ENCODE measurements at places on chromosomes 16 and 17.
A peak's percentile ranks its signal among the peaks of the same experiment; 100 is the strongest.

DNA sequence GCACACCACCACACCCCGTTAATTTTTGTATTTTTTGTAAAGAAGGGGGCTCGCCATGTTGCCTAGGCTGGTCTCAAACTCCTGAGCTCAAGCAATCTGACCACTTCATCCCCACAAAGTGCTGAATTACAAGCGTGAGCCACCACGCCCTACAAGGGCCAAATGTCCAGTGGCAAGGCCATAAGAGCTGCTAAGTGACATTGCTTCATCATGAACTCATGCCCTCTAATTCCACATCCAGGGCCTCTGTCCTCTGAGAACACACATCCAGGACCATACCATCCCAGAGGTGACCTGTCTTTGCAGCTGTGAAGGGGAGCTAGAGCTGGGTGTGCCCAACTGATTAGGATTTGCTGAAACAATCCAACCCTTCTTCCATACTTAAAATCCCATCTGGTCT is 25.6 kb upstream of the MEIOC start:
- DNase-seq: no peak

GRCh38 chr16:13018026-13018425 is 116.6 kb downstream of the SHISA9 start:
- DNase-seq: no peak

DNA sequence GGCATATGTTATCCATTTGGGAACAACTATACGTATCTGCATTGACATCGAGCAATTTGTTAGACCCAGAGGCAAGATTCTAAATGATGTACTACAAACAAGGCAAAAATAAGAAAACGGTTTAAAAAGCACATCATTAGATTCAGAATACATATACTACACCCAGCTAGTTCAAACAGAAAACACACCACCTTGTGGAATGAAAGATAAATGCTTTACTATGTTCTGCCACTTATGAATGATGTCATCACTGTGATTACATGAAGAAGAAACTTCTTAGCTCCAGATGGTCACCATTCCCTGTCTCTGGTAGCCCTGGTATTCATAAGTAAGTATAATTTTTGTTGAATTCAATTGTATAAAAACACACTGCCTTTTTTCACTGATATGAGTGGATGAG is 7.8 kb downstream of the NACA2 start:
- peak; percentile 27 for DNase-seq

DNA sequence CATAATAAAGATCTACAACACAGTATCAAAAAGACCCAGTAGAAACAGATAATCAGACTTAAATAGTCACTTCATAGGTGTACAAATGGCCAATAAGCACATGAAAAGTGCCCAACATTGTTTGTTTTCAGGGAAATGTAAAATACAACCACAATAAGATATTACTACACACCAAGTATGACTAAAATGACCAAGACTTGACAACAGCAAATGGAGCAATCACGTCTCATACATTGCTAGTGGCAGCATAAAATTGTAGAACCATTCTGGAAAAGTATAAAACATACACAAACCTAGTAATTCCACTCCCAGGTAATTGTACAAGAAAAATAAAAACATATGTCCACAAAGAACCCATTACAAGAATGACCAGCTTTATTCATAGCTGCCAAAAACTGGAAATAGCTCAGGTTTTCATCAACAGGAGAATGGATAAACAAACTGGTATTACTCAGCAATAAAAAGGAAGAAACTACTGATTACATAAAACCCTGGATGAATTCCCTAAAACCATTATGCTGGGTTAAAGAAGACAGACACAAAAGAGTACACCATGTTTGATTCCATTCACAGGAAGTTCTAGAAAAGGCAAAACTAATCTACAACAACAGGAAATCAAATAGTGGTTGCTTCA is 85.6 kb downstream of the TTC19 start:
- no peak for DNase-seq

- DNase-seq: no peak
Measured at GRCh38 chr16:79767421-79768275, 167.1 kb upstream of the MAF start.

- DNase-seq: peak; percentile 49
Measured at GRCh38 chr16:20385844-20386832, 18.4 kb downstream of the PDILT start.

DNA sequence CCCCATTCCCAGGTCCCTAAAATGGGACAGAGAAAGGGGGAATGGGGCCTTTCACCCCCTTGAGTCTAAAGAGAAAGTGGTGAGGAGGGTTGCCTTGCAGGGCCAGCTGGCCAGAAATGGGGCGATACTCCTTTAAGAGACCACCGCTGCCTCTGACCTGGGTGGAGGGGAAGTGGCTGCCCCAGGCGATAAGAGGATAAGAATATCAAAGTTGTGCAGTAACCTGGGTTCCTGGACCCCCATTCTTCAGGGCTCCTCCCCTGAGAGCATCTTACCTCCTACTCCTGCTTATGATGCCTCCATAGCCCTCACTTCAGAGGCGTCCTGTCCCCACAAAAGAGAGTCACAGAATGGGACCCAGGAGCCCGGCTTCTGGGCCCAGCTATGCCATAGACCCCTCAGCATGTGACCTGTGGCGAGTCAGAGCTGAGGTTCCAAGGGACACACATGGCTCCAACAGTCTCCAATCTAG is 5.2 kb upstream of the TSPOAP1 start:
- DNase-seq: no peak

- DNase-seq: no peak
Measured at GRCh38 chr17:62628831-62629555, 1.5 kb downstream of the MRC2 start.

GRCh38 chr16:57639172-57639887 is 10.9 kb downstream of the ADGRG1 start:
- peak; percentile 92 for DNase-seq

DNA sequence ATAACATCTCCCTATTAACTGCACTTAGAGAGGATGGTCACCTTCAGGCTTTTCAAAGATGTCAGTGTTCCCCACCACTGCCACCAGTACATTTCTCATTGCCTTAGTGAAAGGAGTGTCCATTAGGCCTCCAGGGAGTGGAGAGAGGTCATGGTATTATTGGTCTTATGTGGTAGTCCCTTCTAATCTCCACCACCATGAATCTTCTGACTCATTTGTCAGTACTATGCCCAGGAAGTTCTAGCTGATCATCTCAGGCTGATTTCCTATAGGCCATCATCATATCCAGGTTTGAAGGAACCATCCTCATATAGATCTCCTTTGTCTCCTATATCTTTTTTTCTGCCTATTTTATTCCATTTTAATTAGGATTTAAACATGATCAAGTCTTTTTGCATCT is 221.5 kb downstream of the CYB561 start:
- DNase-seq: no peak

GRCh38 chr17:67377488-67378453 is 690 bp downstream of the PITPNC1 start:
- DNase-seq: peak; percentile 77

DNA sequence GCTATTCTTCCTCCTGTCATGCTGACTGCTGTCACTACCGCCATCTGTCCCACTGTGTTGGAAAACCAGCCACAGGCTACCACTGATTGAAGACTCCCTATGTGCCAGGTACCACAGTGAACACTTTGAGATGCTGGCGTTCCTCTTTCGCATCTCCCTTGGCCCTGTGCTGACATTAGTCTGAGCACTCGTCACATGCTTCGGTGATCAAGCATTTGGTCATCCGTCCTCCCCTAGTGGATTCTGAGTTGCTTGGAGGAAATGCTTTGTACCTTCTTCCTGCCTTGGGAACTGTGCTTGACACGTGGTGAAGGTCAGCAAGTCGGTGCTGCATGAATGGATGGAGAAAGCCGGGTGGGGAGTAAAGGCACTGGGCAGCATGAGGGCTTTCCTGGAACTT is 260.1 kb downstream of the SNX29 start:
- no peak for DNase-seq

- DNase-seq: no peak
Measured at GRCh38 chr17:75610103-75610984, 22.7 kb downstream of the MYO15B start.

GRCh38 chr17:62321451-62321850 is 58.9 kb upstream of the EFCAB3 start:
- no peak for DNase-seq

GRCh38 chr16:85926370-85926769 is 27.4 kb downstream of the IRF8 start:
- no peak for DNase-seq

- DNase-seq: no peak
Measured at GRCh38 chr17:48586355-48587258, 3.4 kb downstream of the HOXB3 start.

- no peak for DNase-seq
Measured at GRCh38 chr17:82461827-82462524, 3.4 kb downstream of the NARF start.

DNA sequence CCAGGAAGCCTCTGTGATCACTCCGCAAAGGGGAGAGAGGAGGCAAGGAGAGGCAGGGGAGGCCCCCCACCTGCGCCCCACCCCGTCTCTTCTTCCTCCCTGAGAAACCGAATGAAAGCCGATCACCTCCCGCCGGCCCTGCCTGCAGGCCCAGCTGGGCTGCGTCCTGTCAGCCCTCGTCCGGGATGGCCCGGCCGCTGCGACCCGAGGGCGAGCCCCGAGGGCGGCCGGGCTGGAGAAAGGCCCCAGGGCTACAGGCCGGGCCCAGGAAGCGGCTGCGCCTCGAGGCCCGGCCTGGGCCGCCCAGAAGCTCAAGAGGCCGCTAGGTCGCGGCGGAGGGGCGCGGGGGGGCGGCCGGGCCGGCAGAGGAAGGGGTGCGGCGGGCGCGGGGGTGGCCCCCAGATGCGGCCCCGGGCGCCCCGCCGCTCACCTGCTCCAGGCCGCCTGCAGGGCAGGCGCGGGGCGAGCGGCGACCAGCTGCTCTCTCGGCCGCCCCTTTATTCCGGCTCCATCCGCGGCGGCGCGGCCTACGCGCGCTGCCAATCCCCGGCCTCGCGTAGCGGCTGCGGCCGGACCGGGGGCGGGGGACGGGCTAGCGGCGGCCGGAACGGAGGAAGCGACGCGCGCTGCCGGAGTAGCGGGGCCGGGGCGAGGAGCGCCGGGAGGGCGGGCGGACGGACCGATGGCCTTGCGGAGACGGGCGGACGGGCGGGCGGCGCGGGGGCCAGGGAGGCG is at the start of gene ZNF319:
ZNF319 (minus strand) TSS at position 702 of the 735 bp plus-strand sequence. CDS start 2,407 bp downstream, outside the sequence.
- no peak for DNase-seq

- no peak for DNase-seq
Measured at GRCh38 chr17:45240905-45241327, 19.2 kb downstream of the FMNL1 start.

DNA sequence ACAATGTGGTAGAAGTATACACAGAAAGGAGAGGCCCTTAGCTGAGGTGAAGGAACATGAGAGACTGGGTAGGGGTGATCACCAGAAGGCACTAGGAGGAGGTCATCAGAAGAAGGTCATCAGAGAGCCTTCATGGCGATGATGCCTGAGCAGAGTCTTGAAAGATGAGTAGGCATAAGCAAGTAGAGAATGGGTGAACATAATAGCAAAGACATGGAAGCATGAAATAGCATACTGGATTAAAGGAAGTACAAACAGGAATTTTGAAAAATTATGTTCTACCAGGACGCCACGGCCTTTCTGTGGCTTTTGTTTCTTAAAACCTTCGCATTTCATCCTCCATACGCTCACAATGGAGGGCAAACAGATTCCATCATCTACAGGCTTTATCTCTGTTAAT is 2.9 kb downstream of the IKZF3 start:
- DNase-seq: no peak

DNA sequence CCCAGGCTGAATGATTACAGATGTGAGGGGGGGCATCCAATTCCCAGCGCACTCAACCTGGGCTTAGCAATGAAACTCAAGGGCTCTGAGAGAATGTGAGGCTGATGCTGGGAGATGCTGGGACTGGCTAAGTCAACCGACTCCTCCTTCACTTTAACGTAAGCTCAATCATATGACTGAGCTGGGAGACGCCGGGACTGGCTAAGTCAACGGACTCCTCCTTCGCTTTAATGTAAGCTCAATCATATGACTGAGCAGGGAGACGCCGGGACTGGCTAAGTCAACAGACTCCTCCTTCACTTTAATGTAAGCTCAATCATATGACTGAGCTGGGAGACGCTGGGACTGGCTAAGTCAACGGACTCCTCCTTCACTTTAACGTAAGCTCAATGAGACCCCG is 179.4 kb downstream of the VPS53 start:
- no peak for DNase-seq

DNA sequence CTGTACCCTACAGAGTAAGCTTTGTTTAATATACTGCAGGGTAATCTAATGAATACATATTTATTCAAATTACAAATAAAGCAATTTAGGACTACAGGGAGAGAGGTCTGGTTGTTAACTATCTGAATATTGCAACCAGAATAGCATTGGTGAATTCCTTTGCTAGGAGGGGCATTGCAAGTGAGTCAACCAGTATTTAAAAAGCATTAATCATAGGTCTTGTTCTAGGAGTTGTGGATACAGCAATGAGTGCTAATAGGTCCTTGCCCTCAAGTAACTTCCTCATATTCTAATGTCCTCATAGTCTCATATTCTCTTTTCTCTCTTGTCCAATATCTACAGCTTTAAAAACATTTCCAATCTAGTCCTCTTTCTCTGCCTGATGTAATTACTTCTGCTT is 531.4 kb downstream of the CDH11 start:
- DNase-seq: no peak

- no peak for DNase-seq
Measured at GRCh38 chr17:32813021-32813420, 63.9 kb downstream of the MYO1D start.

DNA sequence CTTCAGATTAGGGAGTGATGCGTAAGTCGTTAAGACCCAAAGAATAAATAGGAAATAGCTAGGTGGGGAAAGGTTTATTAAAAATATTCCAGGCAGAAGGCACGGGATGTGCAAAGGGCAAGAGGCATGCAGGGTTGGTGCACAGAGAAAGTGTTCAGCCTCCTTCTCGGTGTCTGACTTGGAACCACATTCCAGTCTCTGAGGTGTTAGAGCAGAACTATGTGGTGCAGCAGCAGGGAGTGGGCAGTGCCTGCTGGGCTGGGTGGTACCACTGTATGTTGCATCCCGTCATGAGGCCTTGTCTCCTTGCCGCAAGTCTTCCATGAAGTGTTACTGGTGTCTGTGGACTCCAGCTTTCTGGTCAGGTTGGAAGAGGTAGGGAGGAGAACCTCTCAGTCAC is 11.1 kb downstream of the NKD1 start:
- DNase-seq: no peak

DNA sequence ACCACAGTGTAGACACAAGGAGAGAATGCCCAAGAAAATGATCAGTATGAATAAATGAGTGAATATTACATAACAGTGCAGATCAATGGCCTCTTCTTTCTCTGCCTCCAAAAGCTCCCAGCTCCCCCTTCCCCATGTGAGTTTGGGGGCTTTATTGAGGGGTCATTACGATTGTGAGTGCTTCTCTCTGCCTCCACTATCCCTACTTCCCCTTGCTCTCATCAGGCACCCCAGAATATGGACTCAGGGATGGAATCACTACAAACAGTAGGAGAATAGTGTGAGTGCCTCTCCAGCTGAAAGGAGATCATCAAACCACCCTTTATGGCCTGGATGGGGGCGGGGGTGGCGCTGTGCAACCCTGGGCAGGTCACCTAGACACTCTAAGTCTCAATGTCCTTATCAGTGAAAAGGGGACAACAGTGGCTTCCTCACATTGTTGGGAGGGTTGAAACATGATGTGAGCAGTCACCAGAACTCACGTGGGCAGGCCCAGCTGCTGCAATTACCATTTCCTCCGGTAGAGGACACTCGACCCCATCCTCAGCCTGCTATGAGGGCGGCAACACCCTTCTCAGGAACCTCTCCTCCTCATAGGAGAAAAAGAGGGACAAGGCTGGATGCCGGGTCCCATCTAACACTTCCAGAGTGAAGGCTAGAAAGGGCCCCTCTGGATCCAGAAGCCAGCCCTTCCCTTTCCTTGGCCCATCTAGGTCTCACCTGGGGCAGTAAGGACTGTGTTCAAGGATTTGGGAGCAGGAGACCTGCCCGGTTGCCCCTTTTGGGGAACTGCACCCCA is 2.1 kb upstream of the EPOP start:
- peak; percentile 74 for DNase-seq
